DMS79 (cell line): ENCODE measurements at places on chromosomes 2 and 18.

GRCh38 chr18:77373730-77374445, 124.2 kb downstream of the GALR1 start:
- no peak for DNase-seq

DNA sequence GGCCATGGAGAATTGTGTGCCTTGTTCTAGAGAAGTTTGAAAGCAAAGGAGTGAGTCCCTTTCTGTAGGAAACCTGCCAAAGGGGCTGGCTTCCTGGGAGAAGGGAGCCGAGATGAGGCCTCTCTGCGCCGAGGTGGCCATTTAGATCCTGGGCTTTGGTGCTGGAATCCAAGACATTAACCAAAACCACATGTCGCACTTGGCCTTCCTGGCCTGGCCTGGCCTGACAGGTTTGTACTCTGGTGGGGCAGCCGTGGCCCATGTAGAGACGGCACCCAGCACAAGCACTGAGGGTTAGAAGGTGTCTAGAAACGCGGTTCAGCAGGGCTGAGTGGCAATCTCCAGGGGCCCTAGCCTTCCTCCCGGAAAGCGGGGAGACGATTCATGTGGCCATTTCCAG, 7.1 kb downstream of the CNNM3 start:
- no peak for DNase-seq

DNA sequence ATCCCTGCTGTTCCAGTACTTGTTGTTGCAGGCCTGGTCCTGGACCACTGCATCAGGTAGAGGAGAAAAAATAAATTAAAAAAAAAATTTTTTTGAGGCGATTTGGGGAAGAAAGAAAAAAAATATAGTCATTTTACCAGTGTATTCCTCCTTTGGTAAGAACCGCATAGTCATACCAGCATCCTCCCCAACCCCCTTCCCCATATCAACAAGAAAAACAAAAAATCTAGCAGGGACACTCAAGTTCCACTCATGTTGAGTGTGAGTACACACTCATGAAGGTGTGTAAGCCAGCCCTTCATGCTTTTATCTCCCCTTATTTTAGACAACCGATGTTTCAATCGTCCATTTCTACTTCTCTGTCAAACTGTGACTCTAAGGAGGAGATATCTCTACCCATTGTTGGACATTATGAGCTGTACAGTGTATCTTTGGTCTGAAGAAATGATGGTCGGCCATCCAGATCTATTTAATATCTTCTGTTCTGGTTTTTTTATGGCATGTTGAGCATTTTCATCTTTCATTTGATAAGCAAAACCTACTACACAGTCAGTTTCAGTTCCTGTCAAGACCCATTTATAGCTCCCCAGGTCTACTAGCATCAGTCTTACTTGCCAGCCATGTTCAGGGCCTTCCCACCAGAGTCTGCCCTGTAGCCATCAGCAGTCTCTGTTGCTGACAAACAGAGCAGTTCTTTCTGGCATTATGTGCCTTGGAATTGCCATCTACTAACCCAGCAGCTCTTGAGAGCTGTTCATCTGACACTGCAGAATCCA, 20.0 kb downstream of the ELP2 start:
- no peak for DNase-seq

- no peak for DNase-seq
Observed at GRCh38 chr2:120125195-120125594, 98.0 kb downstream of the TMEM185B start.

GRCh38 chr2:133389569-133389968, 178.7 kb downstream of the NCKAP5 start:
- no peak for DNase-seq

- DNase-seq = no peak
Observed at GRCh38 chr2:163736433-163737189, 803 bp upstream of the FIGN start.

- DNase-seq = no peak
Observed at GRCh38 chr18:63107171-63107845, 212.3 kb downstream of the BCL2 start.

DNA sequence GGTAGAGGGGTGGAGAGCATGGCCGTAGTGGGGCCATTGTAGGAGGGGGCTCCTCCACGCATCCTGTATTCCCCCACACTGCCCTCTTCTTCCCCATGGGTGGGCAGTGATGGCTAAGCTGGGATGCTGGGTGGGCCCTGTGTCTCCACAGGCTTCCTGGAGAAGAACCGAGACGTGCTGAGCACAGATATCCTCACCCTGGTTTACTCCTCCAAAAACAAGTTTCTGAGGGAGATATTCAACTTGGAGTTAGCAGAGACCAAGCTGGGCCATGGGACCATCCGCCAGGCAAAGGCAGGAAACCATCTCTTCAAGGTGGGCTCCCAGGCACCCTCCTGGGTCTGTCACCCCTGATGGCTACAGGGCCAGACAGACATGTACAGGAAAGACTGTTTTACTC, 52.8 kb downstream of the MYO7B start:
- no peak for DNase-seq

DNA sequence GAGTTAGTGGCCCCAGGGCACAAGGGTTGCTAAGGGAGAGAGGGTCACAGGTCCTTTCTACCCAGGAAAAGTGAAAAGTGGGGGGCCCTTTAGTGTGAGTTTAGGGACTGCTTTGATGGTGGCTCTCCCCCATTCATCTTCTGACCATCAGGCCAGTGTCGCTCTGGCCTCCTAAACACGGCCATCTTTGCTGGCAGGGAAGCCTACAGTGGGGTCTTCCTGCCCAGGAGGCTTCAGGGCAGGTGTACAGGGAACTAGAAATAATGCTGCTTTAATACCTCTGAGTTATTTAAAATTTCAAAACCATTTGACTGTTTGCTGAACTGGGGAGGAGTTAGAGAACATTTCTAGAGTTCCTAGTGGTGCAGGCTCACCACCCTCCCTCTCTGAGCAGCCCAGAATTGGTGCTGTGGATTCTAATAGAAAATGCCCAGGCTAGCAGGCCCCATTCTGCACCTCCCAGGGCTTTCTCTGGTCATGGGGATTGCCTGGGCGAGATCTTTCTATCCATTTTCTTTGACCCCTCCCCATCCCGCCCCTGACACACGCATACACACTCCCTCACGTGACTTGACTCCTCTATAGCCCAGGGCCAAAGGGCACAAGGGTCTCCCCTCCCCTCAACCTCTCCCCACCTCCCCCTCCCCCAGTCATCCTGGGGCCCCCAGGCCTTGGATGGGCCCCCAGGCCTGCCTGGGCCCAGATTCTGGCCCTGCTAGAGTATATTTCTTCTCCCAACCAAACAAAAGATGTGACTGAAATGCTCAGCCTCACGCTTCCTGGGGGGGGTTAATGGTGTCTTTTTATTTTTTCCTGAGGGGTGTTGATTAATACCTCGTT, 3.1 kb downstream of the PKDCC start:
- no peak for DNase-seq

DNA sequence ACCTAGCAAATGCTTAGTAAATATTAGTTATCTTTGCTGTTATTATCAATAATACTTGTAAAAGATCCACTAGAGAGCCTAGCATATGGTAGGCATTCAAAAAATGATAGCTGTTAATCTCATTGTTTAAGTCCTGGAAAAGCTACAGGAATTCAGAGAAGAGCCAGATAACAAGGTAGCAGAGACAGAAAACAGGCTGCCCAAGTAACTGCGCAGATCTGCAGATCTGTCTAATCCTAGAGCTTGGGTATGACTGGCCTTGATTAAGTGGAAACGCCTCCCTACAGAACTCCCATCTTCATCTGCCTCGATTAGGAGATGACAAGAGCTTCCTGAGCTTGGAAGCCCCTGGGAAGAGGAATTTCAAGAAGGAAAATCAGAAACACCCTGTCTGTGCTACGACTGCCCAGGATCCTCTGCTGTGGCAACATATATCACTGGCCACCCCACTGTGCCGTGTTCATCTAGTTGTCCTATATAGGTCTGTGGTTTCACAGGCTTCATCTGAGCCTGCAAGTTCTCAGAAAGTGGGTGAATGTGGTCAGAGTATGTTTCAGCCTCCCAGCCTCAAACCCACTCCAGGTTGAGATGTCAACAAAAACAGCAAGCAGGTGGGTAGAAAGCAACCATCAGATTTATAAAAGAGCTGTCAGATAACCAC, 151.5 kb upstream of the PKDCC start:
- DNase-seq = no peak

GRCh38 chr2:160477032-160477431, 16.6 kb downstream of the RBMS1 start:
- DNase-seq = no peak

GRCh38 chr2:62076980-62077638, 118.8 kb upstream of the B3GNT2 start:
- DNase-seq = no peak

GRCh38 chr18:62744076-62744968, 29.0 kb downstream of the PHLPP1 start:
- DNase-seq = no peak

DNA sequence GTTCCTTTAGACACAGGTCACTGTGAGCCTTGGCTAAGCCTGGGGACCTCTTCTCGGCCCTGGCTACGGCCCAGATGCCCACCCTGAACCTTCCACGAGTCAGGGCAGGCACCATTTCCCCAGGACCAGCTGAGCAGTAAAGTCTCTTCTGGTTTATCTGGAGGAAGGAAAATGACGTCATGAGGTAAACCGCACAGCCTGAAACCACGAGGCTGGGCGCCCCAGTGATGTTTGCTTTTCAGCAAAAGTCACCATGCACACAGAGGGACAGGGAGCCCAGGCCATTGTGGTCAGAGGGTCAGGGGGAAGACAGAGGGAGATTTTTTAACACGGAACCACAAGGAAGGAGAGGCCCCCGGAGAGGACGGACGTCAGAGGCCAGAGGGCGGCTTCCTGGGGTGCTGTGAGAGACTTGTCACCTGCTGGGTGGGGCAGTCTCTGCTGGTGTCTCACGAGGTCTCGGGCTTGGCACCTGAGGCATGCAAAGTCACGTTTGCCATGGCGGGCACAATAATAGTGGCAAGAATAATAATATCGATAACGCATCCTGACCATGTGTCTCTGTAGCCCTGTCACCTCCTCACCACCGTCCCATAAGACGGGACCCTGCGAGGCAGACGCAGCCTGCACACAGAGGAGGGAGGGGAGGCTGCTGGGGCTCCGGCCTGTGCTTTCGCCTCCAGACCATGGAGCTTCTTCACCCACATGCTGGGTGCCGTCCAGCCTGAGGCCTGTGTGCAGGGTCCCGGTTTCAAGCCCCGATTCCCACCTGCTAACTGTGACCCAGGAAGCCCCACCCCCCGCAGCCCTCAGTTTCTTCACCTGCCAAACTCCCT, 33.2 kb upstream of the FOSL2 start:
- DNase-seq = no peak

- no peak for DNase-seq
Observed at GRCh38 chr2:149538138-149538833, 49.3 kb downstream of the MMADHC start.

DNA sequence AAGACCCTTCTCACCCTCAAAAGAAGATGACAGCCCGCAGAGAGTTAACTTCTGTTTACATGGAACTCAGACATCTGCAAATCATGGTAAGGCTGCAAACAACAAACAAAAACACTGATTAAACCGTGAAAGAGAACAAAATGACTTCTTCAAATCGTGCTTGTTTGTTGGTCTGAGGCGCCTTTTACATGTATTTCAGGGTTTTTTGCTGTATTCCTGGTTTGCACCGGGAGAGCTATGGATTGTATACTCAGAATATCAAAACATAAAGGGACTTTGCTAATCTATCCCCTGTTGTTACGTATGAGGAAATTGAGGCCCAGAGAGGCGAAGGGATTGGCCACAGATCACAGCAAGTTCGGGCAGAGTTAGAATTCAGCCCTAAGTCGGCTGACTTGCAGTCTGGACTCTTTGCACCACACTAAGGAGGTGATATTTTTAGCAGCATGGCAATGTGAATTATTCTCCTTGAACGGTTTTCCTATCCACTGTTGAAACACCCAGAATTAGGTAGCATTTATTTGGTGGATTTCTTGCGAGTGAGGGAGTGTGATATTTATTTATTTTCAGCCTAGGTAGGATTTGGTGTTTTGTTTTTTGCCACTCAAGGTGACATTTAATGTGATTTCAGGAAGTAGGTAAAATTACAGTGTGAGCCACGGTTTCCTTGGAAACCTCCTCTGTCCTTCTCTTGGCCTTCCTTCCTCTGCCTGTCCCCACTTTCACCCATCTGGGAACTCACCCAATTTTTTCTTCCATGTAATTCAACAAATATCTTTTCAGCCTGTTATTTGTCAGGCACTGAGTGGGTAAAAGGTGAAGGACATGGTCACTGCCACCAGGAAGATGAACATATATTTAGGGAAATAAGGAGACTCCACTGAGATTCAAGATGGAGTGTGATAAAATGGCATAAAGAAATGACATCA, 980 bp upstream of the PDE6D start:
- DNase-seq = no peak

- no peak for DNase-seq
Observed at GRCh38 chr2:128103407-128103806, 12.4 kb downstream of the UGGT1 start.

DNA sequence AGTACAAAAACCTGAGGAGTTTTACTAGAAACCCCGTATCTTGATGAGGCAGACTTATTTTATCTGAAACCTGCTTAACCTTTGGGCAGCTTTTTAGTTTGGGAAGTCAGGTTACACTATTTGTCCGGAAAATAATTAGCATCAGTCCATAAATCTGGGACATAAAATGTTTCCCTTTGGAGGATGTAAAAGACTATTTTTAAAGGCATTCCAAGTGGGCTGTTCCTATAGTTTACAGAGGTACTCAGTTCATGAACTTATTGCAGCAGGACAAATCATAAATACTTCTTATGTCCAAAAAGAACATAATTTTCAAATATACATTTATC, 6.3 kb downstream of the HTR2B start:
- DNase-seq = no peak

GRCh38 chr2:134862674-134863073, 24.3 kb downstream of the ACMSD start:
- no peak for DNase-seq

DNA sequence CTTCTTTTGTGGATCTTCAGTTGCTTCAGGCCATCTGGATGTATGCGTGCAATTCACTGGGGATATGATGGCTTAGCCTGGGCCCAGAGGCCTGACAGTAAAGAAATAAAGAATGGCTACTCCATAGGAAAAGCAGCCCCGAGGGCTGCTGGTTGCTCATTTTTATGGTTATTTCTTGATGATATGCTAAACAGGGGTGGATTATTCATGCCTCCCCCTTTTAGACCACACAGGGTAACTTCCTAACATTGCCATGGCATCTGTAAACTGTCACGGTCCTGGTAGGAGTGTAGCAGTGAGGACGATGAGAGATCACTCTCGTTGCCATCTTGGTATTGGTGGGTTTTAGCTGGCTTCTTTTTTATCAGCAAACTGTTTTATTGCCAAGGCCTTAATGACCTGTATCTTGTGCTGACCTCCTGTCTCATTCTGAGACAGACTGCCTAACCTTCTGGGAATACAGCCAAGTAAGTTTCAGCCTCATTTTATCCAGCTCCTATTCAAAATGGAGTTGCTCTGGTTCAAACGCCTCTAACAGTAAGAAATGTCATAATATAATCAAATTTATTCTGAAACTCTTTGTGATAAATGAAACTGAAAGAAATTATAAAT, 60.5 kb downstream of the DSEL start:
- no peak for DNase-seq

- DNase-seq = no peak
Observed at GRCh38 chr2:193476171-193476800, 1281.6 kb upstream of the TMEFF2 start.

GRCh38 chr18:22563164-22563583, 145.5 kb upstream of the CTAGE1 start:
- DNase-seq = no peak

GRCh38 chr18:78519394-78520062, 460.1 kb upstream of the SALL3 start:
- no peak for DNase-seq

GRCh38 chr2:23692263-23692662, 234.7 kb downstream of the ATAD2B start:
- no peak for DNase-seq
